ENCODE measurements at places on chromosomes 3 and 15.

DNA sequence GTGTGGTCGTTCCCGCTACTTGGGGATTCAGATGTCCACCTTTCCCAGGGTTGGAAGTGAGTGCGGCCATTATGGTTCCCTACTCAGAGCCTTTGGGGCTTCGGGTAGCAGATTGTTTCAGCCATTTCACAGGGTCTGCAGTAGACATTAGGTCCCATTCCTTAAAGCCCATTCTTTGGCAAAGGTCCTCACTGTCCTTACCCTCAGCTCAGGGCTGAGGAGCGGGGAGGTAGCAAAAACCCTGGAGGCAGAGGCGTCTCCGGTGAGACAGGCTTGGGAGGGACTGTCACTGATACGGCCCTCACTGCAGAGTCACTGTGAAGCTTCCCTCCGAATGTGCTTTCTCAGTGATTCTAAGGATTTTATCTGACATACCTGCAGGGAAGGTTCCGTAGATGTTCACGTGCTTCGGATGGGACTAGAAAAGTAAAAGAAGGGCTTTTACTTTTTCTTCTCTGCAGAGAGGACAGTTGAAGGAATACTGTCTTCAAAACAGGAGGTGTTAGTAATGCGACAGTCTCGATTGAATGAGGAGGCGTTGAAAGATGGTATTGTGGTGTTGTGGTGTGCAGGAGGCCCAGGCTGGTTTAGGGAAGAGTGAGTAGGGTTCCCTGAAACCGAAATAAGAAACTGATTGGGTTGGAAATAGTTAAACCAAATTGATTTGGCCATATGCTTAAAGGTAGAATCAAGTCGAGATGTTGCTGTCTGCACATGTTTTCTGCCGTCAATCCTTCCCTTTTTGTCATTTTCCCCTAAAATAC, 630 bp downstream of the ATP6V1A start:
- no peak for DNase-seq

- DNase-seq = no peak
Observed at GRCh38 chr3:67691926-67692325, 37.5 kb upstream of the SUCLG2 start.

DNA sequence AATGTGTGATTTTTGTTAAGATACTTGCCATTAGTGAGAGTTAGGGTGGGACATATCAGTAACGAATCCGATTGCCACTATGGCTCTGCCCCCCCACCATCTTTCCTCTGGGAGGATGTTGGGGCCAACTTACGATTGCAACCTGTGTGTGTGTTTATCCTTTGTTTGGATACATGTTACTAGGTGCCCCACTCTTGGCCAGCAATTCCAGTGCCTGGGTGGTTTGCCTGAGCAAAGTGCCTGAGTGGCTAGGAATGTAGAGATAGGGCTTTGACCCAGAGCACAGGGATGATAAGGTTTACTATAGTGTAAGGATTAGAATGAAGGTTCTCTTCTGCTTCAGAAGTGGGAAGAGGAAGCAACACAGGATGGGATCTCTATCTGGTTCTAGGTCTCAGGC, 231.8 kb downstream of the TP63 start:
- no peak for DNase-seq

DNA sequence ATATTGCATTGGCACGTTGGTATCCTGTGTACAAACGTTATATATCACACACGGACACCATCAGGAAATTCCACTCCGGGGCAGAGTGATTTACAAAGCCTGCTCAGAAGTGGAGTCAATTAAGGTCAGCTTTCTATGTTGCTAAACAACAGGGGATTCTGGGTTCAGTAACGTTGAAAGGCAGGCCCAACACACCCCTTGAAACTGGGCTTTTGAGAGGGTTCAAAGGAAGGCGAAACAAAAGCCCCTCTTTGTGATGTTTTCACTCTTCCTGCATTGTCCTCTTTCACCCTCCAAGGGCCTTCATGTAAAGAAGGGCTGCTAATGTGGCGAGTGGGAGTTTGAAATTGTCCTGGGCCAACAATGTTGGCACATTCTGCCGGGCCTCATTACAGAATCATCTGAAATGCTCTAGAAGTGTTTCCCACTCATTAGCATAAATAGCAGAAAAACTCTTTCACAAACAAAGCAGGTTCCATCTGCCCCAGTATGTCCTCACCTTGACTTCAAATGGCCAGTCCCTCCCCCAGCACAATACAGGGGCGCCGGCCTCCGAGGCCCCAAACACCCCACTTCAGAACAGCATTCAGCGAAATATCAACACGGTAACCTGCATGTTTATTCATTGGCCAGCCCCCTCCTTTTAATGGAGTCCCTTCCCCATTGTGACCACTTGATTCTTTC, 76.4 kb downstream of the HES1 start:
- DNase-seq = no peak

- DNase-seq = no peak
Observed at GRCh38 chr3:107208796-107209195, 168.4 kb upstream of the CCDC54 start.
